ENCODE measurements at places on chromosomes 3 and 15.

DNA sequence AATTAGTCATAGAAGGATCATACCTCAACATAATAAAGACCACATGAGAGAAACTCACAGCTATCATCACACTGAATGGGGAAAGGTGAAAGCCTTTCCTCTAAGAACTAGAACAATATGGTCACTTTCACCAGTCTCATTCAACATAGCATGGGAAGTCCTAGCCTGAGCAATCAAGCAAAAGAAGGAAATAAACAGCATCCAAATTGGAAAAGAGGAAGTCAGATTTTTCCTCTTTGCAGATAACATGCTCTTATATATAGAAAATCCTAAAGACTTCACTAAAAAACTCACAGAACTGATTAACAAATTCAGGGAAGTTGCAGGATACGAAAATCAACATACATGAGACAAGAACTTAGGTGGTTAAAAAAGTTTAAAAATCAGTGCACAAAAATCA is 24.7 kb downstream of the MAP3K13 start:
- no peak for DNase-seq

- DNase-seq: no peak
These were observed 34.9 kb downstream of the SNAPC5 start for GRCh38 chr15:66462627-66463026.

DNA sequence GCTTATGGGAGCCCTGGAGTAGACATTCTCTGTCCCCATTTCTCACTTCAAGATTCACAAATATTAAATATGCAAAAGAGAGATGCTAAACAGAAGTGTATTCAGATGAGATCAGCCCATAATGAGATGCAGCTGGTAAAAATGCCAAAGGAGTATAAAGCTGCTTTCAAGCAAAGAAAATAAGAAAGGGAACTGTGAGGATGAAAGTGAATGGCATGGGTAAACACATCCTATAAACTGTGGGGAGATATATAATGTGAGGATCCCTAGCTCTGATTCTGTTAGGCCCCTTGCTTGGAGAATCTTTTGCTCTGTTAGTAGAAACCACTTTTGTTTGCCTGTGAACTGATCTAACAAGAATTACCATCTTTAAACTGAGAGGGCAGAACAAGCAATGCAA is 396.6 kb downstream of the SOX2 start:
- DNase-seq: no peak

DNA sequence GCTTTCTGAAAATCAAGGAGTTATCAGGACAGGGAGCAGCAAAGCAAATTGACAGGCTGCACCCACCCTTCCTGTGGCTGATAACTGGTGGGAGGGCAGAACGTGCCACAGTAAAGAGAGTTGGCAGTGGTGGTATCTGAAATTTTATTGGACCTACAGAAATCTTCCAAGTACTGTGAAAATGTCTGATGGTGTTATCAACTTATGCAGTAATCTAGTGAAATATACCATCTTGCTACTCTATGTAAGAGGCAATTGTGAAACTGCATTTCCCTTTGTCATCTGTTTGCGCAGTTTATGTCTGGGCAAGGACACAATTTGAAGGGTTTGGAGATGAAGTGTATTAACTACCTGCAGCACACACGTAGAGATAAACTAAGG is 1.5 kb downstream of the PLCL2 start:
- DNase-seq: no peak

- DNase-seq: no peak
These were observed 59.2 kb downstream of the PDIA5 start for GRCh38 chr3:123126031-123126430.

DNA sequence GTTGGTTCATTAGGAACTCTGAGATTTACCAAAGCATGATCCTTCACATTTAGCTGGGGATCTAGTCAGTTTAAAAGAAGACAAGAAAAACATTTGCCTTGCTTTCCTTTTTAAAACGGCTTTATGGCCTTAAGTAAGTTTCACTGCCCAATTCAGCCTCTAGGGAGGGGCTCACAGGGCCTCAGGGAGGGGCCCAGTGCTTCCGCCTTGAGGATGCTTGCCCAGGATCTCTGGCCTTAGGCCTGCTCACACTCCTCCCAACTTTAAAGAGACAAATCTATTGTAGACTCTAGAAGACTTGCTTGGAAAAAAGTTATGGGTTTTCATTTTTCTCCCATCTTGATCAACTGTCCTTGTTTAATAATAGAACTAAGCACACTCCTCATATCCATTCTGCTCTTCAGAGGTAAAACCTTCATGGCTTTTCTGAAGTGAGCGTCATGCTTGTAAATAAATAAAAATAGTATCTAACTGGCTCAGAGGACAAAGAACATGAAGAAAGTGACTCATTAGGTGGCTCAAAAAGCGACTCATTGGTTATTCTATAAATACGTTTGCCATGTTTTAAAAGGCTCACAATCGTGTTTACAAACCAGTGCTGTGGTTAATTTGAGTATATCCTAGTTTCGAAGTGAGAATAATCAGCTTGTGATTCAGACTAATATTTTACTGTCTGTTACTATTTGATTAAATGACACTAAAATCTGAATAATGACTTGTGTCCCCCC is 13.7 kb downstream of the PDHB start:
- DNase-seq: no peak

- no peak for DNase-seq
These were observed 173.0 kb upstream of the MITF start for GRCh38 chr3:69566275-69566674.

GRCh38 chr15:50126072-50126471 is 7.0 kb upstream of the ATP8B4 start:
- no peak for DNase-seq

GRCh38 chr3:31613654-31614053 is 80.9 kb downstream of the STT3B start:
- no peak for DNase-seq

DNA sequence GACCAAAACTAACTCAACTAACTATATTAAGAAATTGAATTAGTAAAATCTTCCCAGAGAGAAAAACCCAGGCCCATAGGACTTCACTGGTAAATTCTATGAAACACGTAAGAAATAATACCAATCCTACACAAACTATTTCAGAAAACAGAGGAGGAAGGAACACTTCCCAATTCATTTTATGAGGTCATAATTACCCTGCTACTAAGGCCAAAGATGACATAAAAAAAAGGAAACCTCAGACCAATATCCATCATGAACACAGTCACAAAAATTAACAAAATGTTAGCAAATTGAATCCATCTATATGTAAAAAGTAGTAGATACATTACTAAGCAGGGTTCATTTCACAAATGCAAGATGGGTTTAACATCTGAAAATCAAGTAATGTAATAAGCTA is 3.5 kb downstream of the EDC3 start:
- no peak for DNase-seq

GRCh38 chr15:57215326-57215725 is 161.0 kb upstream of the CGNL1 start:
- no peak for DNase-seq

DNA sequence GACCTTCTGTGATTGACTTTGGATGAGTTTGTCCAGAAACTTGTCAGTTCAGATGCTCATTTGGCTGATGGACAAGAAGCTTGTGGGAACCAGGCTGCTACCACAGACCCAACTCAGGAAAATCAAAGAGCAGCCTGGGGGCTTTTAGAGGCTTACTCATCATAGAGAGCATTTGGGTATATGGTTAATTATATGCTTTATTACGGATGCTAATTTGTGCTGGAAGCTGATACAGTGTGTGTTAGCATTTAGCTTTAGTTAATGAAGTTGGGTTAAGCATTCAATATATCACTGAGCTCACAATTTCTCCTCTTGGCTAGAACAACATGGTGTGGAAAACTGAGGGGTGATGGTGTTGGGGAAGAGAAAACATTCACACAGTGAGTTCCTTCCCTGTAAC is 664.2 kb upstream of the CFAP20DC start:
- no peak for DNase-seq

DNA sequence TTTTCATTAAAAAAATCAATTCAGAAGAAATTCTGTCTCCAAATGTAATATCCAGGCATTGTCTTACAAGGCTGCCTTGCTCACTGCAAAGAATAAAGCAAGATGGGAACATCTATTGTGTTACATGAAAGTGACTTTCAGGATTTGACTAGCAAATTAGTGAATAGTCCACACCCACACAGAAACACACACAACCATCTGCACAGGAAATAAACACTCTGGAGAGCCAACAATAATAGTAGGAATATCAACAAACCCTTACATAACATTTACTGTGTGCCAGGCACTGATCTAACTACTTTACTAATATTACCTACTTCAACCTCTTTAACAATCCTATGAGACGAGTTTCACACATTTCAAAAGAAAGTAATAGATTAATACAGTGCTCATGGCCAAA is 28.9 kb upstream of the ZNF385D start:
- DNase-seq: no peak
